ENCODE measurements at places on chromosomes 7 and 10.

DNA sequence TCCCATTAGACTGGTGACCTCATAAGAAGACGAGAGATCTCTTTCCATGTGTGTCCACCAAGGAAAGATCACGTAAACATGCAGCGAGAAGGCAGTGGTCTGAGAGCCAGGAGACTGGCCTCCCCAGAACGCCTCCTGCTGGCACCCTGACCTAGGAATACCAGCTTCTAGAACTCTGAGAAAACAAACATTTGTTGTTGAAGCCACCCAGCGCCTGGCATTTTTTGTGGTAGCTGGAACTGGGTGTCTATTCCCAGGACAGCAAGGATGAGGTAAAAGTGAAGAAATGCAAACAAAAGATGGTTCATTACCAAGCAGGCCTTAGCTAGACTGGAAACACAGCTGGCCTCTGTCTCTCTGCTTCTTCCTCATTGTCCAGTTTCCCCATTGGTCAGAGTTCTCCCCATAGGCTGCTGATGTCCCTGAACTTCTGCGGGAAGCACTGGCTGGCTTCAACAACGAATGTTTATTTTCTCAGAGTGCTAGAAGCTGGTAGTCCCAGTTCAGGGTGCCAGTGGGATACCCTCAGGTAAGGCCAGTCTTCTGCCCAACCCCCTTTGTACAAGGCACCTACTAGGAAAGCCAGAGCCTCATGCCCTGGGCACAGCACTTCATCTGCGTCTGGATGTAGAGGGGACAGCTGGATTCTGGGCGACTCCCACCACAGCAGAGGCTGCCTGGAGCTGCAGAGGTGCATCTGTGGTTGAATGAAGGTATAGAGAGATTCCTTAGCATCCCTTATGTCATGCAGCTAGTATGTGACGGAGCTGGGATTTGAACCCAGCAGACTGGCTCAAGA lies 304.9 kb downstream of the TCERG1L start:
- DNase-seq, result no peak

DNA sequence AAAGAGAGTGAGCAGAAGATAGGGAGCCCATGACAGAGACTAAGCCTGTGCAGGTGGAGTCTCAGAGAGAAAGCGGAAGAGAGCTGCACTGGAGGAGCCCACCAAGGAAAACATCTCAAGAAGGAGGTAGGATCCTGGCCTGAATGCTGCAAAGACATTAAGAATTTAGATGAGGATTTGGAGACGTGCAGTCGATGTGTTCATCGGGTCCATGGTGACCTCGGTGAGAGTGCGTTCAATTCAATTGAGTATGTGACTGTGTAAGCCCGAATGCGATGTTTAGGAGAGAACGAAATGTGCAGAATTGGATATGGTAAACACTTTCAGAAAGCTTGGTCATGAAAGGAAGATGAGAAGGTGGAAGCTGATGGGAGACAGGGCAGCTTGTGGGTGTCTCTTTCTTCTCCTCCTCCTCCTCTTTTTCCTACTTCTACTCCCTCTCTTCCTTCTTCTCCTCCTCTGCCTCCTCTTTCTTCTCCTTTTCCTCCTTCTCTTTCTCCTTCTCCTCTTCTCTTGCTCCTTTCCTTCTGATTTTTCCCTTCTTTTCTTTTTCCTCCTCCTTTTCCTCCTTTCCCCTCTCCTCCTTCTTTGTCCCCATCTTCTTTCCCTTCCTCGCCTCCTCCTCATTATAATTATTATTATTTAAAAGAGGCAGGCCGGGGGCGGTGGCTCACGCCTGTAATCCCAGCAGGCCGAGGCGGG lies 276.0 kb downstream of the RPS24 start:
- no peak for DNase-seq

DNA sequence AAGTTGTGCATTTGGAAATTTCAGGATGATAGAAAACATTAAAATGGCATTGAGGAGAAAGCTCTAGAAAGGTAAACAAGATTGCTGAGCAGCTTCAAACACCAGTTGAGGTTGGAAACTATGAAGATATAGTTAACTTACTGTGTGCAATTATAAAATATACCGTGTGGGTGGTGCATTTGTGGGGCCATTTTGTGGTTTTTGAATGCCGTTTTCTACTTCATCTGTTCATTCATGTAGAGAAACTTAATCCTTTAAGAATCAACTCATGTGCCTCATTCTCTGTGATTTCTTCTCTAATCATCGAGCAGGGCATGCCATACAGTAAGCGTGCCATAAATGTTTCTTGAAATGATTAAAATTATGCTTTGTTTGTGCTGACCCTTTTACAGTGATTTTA lies 232.8 kb upstream of the TEX47 start:
- DNase-seq, result no peak

DNA sequence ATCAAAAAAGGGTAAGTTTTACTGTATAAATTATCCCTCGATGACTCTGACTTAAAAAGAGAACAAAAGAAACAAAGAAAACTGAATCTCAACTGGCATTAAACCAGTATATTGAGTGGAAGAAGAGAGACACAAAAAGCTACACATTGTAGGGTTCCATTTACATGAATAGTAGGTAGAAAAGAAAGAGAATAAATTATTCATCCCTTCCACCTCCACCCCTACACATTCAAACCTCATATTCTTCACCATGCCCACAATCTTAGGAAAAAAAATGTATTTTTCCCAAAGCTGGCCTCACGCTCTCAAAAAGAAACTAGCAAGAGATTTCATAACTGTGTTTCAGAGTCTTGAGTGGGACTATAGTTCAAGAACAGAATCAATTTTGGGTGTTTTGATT lies 346.8 kb upstream of the AOAH start:
- no peak for DNase-seq

- DNase-seq, result peak; percentile 6
These were observed 287.2 kb downstream of the HGF start for GRCh38 chr7:81482600-81483186.

DNA sequence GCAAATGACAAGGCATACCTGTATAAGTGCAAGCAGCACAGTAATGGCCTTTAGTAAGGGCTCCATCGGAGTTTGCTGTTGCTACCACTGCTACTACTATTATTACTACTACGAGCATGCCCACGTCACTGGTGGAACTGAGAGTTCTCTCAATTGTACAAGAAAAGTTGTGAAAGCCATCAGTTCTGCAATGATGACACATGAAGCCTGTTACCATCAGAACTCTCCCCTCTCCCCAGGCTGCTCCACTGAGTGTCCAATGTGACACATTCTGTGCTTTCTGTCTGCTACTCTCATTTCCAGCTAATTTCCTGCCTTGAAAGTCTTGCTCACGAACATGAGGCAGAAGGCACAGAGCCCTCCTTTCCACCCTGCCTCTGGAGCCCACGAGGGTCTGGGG lies 263.2 kb upstream of the MGMT start:
- no peak for DNase-seq

- no peak for DNase-seq
These were observed 30.5 kb upstream of the XPNPEP1 start for GRCh38 chr10:109953766-109954165.

GRCh38 chr10:12048547-12048946 lies 5.9 kb upstream of the UPF2 start:
- DNase-seq, result no peak

DNA sequence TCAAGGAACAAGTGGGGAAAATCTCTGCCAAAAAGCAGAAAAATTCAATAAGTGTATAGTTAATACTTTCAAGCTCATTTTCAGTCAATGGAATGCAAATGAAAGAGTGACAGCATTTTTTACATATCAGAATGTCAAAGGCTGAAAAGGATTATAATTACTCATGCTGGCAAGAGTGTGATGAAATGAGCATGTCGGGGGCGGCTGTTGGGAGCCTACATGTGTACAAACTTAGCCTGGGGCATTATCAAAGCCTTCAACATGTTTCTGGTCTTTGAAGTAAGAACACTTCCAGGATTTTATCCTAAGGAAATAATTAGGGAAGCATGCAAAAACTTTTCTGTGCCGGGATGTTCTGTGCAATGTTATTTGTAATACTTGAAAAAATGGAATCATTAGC lies 221.7 kb upstream of the LYZL1 start:
- no peak for DNase-seq

GRCh38 chr7:219581-220150 lies 27.3 kb downstream of the FAM20C start:
- no peak for DNase-seq

DNA sequence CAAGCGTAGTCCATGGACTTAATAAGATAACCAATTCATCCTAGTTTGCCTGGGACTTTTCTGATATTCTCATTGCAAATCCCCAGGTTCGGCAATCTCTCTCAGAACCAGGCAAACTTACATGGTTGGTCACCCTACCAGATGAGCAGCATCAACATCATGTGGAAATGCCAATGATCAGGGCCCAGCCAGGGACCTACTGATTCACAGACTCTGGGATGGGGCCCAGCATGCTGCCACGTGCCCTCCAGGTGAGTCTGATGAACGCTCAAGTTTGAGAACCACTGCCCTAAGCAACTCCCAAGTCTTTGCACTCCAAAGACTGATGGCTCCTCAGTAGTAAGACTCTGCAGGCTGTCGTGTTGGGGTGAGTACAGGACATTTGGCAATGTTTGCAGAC lies 2.7 kb downstream of the LAMB4 start:
- DNase-seq, result no peak

GRCh38 chr7:36733411-36733810 lies 9.1 kb upstream of the AOAH start:
- no peak for DNase-seq

DNA sequence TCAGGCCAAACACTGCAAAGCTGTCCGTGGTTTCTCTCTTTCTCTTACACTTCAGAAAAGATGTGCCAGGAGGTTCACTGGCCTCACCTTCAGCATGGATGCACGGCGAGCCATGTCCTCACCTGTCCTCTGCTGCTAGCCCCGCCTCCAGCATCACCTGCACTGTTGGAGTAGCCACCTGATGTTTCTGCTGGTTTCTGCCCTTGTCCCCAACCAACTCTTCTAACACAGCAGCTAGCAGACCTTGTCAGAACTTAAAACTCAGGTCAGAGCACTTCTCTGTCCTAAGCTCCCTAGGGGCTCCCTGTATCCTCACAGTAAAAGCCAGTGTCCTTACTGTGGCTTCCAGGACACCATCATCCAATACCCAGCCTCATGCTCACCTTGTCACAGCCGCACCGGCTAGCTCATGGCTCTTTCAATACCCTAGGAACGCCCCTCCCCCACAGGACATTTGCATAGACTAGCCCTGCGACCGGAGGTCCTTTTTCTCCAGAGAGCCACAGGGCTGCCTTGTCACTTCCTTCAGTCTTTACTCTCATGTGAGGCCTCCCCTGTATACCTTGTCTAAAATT lies 15.2 kb downstream of the PALD1 start:
- DNase-seq, result no peak

DNA sequence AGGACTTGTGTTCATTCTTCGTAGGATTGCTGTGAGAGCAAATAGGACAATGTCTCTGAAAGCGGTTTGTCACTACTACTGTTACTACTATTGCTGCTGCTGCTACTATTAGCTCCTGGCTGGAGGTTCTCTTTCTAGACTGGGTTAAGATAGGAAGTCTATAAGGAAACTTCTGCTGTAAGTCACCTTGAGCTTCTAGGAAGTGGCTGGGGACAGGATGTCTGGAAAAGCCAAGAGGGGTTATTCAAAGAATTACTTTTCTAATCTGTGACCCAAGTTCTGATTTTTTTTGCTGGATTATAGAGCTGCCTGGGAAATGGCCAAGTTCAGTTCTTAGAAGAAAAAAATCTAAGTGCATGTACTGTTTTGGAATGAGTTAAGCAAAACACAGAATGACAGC lies 62.2 kb downstream of the NAMPT start:
- no peak for DNase-seq

- DNase-seq, result peak; percentile 79
These were observed 7.5 kb downstream of the SAR1A start for GRCh38 chr10:70162892-70163201.

- no peak for DNase-seq
These were observed 128.1 kb upstream of the ACBD5 start for GRCh38 chr10:27368706-27369105.

GRCh38 chr10:21479570-21480315 lies 45.7 kb downstream of the SKIDA1 start:
- no peak for DNase-seq

Data from CD4-positive, alpha-beta T cell treated with Interleukin-4 for 4 hours (primary cell).